ENCODE measurements at places on chromosomes 16 and 17.

DNA sequence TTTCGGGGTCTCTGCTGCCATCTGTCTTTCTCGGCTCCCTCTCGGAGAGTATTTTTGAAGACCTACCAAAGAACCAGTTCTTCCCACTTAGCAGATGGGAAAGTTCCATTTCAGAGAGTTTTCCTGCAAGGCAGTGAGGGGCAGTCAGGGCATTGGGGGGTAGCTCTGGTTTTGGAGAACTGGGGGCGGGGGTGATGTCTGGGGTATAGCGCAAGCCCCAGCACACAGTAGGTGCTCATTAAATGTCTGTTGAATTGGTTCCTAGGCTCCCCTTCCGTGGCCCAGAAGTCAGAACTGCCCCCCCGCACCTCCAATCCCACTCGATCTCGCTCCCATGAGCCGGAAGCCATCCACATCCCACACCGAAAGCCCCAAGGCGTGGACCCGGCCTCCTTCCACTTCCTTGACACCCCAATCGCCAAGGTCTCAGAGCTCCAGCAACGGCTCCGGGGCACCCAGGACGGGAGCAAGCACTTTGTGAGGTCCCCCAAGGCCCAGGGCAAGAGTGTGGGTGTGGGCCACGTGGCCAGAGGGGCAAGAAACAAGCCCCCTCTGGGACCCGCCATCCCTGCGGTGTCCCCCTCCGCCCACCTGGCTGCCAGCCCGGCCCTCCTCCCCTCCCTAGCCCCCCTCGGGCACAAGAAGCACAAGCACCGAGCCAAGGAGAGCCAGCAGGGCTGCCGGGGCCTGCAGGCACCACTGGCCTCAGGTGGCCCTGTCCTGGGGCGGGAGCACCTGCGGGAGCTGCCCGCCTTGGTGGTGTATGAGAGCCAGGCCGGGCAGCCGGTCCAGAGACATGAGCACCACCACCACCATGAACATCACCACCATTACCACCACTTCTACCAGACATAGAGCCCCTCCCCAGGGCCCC, 47.9 kb downstream of the SNX20 start:
- DNase-seq, result no peak

DNA sequence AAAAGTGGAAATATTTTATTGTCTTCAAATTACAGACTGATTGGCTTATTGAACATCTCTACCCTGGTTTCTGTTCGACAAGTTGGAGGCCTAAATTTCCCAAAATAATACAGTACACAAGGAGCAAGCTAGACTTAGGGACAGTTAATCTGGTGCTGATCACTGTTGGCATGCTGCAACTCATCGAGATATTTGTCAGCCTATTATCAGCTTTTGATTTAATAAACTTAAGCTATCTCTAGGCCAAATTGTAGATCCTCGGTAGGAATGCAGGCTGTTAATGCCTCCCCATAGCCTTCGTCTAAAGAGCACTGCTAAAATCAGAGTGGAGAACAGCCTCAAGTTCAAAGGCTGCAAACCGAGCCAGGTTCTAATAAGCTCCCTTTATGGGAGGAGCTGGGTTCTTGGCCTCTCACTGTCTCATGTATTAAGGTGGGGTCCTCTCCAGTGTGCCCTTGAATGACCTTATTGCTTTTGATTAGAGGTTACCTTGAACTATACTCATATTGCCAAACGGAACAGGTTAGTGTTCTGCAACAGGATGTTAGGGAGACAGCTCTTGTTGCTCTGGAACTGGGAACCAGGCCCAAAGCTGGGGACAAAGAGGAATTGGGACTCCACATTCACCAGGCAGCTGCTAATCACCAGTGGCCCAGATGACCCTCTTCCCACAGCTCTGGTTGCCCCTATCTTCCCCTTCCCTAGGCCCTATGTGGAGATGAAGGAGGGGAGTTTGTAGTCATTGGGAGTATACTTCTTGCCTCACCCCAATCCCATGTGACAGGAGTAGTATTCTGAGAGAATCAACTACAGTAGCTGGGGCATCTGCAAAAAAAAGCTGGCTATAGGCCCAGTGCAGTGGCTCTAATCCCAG, 69.5 kb upstream of the NOL11 start:
- no peak for DNase-seq

DNA sequence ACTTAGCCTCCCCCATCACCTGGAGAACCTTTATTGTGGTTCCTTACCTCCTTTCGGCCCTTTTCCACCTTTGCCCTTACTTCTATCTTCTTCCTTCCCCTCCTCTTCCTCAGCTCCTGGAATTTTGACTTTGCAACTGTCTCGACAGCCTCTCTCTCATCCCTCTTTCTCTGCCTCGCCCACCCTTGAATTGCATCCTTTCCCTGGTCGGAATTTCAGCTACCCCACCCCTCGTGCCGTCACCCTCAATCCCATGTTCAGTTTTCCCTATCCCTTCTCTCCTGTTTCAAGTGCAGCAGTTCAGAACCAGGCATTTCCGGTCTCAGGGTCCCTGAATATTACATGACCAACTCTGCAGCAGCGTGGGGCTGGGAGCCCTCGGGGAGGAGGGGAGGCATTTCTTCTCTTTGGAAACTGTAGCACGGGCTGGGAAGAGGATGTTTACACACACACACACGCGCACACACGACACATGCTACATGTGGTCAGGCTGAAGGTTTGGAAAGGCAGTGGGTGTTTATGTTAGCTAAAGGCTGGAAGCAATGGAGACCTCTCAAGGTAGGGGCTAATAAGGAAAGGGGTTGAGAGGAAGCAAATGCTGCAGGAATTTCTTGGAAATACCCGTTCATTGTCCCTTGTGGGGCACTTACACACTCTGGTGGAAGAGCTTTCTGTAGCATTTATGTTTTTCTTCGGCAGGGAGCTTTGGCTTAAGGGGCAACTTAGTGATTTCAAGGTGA, 971 bp downstream of the MINK1 start:
- peak; percentile 34 for DNase-seq

GRCh38 chr17:73268582-73269328, 7.1 kb upstream of the CPSF4L start:
- no peak for DNase-seq

- no peak for DNase-seq
Measured at GRCh38 chr16:8858994-8859912, 9.6 kb downstream of the CARHSP1 start.

DNA sequence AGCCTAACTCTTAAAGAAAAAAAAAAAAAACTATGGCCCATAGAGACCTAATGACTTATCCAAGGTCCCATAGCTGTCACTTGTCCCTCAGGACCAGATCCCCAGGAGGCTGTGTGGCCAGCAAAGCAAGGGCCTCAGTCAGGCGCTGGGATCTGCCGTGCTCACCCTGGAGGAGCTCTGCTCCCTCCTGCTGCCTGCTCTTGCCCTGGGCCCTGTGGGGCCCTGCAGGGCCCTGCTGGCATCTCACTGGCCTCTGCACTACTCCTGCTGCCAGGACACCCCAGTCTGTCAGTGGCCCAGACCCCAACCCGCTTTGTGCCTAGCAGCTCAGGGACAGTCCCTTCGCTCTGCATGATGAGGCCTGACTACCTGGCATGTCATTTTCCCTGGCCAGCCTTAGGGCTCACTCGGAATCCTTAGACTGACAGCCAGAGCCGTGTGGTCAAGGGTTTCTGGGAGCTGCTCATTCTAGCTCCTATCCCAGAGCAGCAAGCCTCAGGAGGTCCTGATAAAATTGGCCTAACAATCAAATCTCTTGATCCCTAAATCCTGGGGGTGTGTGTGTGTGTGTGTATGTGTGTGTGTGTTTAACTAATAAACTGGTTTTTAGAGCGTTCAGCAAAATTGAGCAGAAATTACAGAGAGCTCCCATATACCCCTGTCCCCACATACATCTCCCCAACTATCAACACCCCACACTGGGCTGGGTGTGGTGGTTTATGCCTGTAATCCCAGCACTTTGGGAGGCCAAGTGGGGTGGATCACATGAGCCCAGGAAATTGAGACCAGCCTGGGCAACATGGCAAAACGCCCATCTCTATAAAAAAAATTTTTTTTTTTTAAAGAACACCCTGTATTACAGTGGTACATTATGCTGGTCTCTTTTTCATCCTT, 21.7 kb downstream of the KATNIP start:
- no peak for DNase-seq

- no peak for DNase-seq
Measured at GRCh38 chr17:28968231-28968913, 17.1 kb upstream of the PHF12 start.

GRCh38 chr17:80316927-80317705, 56.5 kb downstream of the RNF213 start:
- DNase-seq, result no peak

GRCh38 chr16:56352351-56353053, 72.8 kb downstream of the AMFR start:
- no peak for DNase-seq

DNA sequence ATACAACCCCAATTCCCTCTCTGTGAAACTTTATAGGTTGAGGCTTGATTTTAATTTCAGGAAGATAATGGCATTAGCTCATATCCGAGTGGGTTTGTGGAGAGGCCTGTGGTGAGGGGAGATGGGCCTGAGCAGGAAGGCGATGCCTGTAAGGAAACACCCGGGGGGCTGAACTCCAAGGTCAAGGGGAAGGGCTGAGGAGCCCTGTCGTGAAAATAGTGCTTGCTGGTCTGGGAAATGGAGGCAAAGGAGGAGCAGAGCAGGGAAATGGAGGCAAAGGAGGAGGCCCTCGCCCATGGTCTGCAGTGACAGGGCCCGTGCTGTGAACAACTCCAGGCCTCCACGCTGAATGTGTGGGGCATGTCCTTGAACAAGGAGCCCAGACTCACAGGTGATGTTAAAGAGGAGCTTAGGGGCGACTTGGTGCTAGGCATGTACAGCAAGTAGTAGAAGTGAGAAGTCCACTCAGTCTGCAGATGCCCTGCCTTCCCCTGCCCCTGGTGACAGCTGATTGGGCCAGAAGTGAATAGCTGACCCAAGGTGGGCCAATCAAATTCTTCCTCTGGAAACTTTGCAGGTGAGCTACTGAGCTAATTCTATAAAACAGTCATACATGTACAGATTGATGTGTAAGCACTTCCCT, 38.1 kb downstream of the MRPS23 start:
- no peak for DNase-seq
